ENCODE measurements at places on chromosomes 6 and 20. TPM values are rescaled to one million over a fixed set of nuclear protein-coding genes. Genes with fewer than 3 reads are reported as not detected.
A peak's percentile ranks its signal among the peaks of the same experiment; 100 is the strongest.

The PLAGL1 gene
- 164 TPM for total RNA-seq

- H3K4me1 ChIP-seq: peaks cover 20% of the 10 kb centered on the region
- H3K27me3 ChIP-seq: peaks cover 3% of the 10 kb centered on the region
- H3K36me3 ChIP-seq: peaks cover 6% of the 10 kb centered on the region
- no peak for DNase-seq
- H3K4me3 ChIP-seq: no peak overlapping the region
- peak overlapping the region; percentile 19 for H3K27ac ChIP-seq
These were observed 147.5 kb upstream of the SMLR1 start for GRCh38 chr6:130679684-130680083.

GRCh38 chr20:9144643-9145042 is 75.8 kb downstream of the PLCB4 start:
- H3K4me1 ChIP-seq: peaks cover 8% of the 10 kb centered on the region
- H3K27ac ChIP-seq: no peak overlapping the region
- no peaks in the 10 kb centered on the region for H3K36me3 ChIP-seq

DNA sequence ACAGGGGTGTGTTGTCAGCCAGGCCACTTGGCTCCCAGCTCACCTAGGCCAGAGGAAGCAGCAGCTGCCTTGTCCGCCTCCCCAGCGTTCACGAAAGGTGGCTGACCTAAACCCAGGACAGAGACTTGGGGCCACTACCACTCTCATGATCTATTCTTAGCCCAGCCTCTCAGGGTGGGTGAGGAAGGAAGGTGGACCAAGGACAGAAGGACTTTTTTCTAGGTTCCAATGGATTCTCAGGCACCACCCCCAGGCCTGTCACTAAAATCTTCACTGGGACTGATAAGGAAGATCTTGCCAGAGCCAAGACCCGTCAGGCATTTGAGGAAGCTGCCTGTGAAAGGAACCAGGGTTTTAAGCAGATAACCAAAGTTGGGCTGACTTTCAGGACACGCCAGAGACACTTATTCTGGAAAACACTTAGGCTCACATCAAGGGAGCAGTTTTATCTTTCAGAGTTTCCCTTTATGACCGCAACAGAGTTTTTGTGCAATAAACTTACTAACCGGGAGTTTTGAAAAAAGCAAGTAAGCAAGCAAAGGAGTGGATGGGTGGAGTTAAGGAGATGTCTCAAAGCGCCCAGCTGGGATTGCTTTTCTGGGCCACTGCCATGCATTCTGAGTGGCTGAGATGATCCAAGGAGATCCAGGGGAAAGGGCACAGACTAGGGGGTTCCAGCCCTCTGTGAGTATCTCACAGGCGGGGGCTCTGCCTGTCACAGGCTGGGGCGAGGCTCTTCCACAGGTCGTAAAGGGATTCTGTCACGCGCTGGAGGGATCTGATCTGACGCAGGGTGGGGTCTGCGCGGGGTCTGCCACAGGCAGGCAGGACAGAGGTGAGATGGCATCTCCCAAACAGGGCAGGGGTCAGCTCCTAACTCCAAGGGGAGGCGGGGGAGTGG is 989 bp downstream of the FITM2 start:
- H3K27ac ChIP-seq: peak overlapping the region; percentile 75
- no peak for DNase-seq
- H3K4me3 ChIP-seq: peak overlapping the region; percentile 89
- H3K27me3 ChIP-seq: peaks cover 6% of the 10 kb centered on the region

GRCh38 chr20:60870040-60870439 is 382.0 kb upstream of the CDH4 start:
- peaks cover 15% of the 10 kb centered on the region for H3K27me3 ChIP-seq
- H3K4me1 ChIP-seq: no peaks in the 10 kb centered on the region
- DNase-seq: no peak
- no peaks in the 10 kb centered on the region for H3K36me3 ChIP-seq

DNA sequence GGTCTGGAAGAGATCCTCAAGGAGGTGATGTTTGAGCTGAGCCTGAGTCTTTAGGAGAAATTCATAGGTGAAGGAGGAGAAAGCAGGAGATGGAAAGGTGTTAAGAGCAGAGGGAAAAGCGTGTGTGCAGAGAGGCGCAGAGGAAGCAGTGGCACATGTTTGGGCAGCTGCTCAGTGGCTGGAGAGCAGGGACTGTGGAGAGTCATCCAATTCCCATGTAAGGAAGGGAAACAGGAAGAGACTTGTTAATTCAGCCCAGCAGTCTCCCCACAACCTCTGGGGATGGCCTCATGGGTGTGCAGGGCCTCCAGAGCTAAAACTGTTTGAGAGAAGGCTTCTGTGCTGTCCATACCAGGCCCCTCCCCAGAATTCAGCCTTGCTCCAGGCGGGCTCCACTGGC is 16.2 kb downstream of the AAR2 start:
- no peaks in the 10 kb centered on the region for H3K4me1 ChIP-seq
- no peak for DNase-seq
- no peak overlapping the region for H3K4me3 ChIP-seq

GRCh38 chr6:80357674-80358073 is 251.2 kb downstream of the BCKDHB start:
- H3K27ac ChIP-seq: no peak overlapping the region
- H3K27me3 ChIP-seq: no peaks in the 10 kb centered on the region
- H3K4me3 ChIP-seq: no peak overlapping the region
- H3K36me3 ChIP-seq: peaks cover 10% of the 10 kb centered on the region
- H3K4me1 ChIP-seq: peaks cover 1% of the 10 kb centered on the region
- DNase-seq: no peak

DNA sequence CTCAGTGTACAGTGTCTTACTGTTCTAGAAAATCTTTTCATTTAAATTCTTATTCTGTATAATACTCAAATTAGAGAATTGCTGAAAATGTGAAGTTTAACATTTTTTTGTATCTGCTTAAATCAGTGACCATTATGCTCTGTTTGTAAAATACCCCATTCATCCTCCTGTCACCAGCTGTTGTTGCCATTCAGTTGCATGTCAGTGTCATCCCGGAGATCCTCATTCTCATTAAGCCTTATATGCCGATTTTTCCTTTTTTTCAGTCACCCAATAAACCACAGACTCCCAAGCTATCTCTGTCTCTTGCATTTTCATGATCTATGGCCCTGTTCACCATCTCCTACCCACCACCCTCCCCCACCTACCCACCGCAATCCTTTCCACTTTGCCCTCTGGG is 20.4 kb downstream of the GTF2H5 start:
- H3K36me3 ChIP-seq: peaks cover 34% of the 10 kb centered on the region
- H3K27ac ChIP-seq: no peak overlapping the region
- H3K4me3 ChIP-seq: no peak overlapping the region
- H3K27me3 ChIP-seq: no peaks in the 10 kb centered on the region

- H3K4me1 ChIP-seq: peaks cover 26% of the 10 kb centered on the region
- peaks cover 3% of the 10 kb centered on the region for H3K36me3 ChIP-seq
- DNase-seq: no peak
- no peak overlapping the region for H3K4me3 ChIP-seq
- H3K27me3 ChIP-seq: no peaks in the 10 kb centered on the region
These were observed 199.3 kb downstream of the OTOR start for GRCh38 chr20:16947479-16947878.

DNA sequence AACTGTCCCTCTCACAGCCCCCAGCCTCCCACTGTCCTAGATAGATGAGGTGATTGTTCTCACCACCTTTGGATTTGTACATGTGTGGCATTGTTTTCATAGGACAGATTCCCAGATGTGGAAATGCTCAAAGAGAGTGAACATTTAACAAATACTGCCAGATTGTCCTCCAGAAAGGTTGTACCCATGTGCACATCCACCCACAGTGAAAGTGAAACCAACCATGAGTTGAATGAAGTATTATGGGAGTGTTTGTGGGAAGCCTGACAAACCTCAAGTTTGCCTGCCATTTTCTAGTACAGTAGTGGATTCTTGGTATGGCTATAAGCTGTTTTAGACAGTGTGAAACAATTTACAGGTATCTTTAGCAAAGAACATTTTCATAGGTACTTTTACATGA is 42.7 kb downstream of the ANKRD6 start:
- no peak for DNase-seq
- H3K4me3 ChIP-seq: no peak overlapping the region
- H3K27ac ChIP-seq: peak overlapping the region; percentile 78
- H3K4me1 ChIP-seq: peaks cover 11% of the 10 kb centered on the region
- H3K27me3 ChIP-seq: no peaks in the 10 kb centered on the region
- H3K36me3 ChIP-seq: peaks cover 1% of the 10 kb centered on the region

DNA sequence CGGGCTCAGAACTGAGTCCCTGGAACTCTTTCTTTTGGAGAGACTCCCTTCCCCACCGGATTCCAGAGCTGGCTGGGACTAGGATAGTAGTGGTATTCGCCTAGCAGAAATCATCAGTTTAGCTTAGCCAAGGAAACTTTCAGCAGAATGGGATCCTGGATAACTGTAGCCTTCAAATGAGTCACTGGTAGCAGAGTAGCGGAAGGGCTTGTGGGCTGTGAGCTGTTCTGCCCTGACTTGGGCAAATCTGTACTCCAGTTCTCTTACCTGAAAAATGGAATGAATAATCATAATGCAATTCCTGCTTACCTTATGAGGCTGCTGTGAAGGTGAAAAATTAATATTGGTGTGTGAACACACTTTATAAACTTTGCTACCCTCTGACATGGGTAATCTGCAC is 244.3 kb upstream of the CHD6 start:
- no peaks in the 10 kb centered on the region for H3K4me1 ChIP-seq
- H3K36me3 ChIP-seq: no peaks in the 10 kb centered on the region
- H3K27me3 ChIP-seq: peaks cover 9% of the 10 kb centered on the region
- H3K27ac ChIP-seq: no peak overlapping the region

The SSTR4 gene
- not detected for total RNA-seq

DNA sequence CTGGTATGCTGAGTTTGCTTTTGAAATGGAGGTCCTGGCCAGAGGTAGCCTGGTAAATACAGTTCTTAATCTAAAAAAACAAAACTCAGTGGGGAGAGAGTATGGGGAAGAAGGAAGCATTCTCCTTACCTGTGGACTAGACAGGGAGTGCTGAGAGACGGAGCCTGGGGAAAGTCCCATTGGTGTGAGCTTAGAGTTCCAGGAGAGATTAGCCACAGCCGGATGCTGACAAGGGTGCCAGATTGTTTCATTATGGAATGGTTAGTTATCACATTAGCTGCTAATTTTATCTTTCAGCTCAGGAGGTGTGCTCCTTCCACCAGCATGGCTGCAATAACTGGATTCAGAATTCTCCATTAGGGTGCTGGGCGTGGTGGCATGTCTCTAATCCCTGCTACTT is 75.9 kb downstream of the RREB1 start:
- no peaks in the 10 kb centered on the region for H3K27me3 ChIP-seq
- no peak for DNase-seq
- H3K27ac ChIP-seq: no peak overlapping the region
- no peak overlapping the region for H3K4me3 ChIP-seq

GRCh38 chr6:16102208-16102607 is 26.7 kb upstream of the MYLIP start:
- H3K4me1 ChIP-seq: no peaks in the 10 kb centered on the region
- peaks cover 10% of the 10 kb centered on the region for H3K27me3 ChIP-seq
- DNase-seq: no peak
- no peak overlapping the region for H3K4me3 ChIP-seq
- H3K27ac ChIP-seq: no peak overlapping the region

The AVP gene
- not detected for total RNA-seq

GRCh38 chr6:4404415-4404814 is 269.0 kb upstream of the ECI2 start:
- DNase-seq: no peak
- peaks cover 14% of the 10 kb centered on the region for H3K4me1 ChIP-seq
- H3K36me3 ChIP-seq: peaks cover 3% of the 10 kb centered on the region
- no peaks in the 10 kb centered on the region for H3K27me3 ChIP-seq
- H3K27ac ChIP-seq: no peak overlapping the region

- H3K36me3 ChIP-seq: no peaks in the 10 kb centered on the region
- no peak overlapping the region for H3K27ac ChIP-seq
- H3K4me3 ChIP-seq: no peak overlapping the region
- H3K4me1 ChIP-seq: no peaks in the 10 kb centered on the region
- H3K27me3 ChIP-seq: peaks cover 13% of the 10 kb centered on the region
These were observed 67.5 kb downstream of the BFSP1 start for GRCh38 chr20:17463711-17464110.

The LCA5 gene
- 9.2 TPM for total RNA-seq

- peaks cover 34% of the 10 kb centered on the region for H3K4me1 ChIP-seq
- H3K4me3 ChIP-seq: no peak overlapping the region
- H3K36me3 ChIP-seq: no peaks in the 10 kb centered on the region
- no peaks in the 10 kb centered on the region for H3K27me3 ChIP-seq
- no peak for DNase-seq
These were observed 139.8 kb upstream of the TNFAIP3 start for GRCh38 chr6:137727216-137727765.

DNA sequence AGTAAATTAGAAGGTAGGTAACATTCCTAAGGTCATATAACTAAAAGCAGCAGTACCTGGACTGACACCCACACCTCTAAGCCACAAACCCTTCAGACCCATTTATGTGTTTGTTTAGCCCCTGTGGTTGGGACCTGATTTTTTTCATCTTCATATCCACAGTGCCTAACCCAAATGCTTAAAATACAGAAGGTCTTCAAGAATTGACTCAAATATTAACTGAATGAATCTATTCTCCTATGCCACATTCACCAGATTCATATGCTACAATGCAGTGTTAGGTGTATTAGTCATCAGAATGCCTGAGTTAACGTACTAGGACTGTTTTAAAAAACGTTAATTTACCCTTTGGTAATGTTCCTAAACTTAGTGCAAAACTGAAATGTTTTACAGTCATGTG is 124.8 kb downstream of the AHI1 start:
- no peak overlapping the region for H3K4me3 ChIP-seq
- peaks cover 26% of the 10 kb centered on the region for H3K36me3 ChIP-seq
- H3K4me1 ChIP-seq: no peaks in the 10 kb centered on the region
- H3K27ac ChIP-seq: no peak overlapping the region

The SLC35B2 gene
- 33.4 TPM for total RNA-seq

DNA sequence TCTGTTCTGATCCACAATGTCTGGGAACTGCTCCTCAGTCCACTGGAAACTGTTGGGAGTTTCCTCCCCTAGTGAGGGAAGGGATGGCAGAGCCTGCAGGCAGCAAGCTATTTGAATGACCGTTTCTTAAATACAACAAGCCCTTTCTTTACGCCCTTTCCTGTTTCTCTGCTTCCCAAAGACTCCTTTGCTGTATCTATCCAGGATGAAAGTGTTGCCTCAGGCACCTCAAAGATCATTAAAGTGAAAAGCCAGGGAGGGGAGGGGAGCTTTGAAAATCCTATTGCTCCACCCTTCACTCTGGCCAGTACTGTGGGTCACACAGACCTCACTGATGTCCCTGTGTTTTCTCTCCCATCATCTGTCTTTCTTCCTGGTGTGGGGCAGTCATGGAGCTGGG is 213.1 kb downstream of the RNF144B start:
- H3K4me1 ChIP-seq: peaks cover 4% of the 10 kb centered on the region
- H3K27ac ChIP-seq: no peak overlapping the region
- H3K36me3 ChIP-seq: no peaks in the 10 kb centered on the region
- H3K27me3 ChIP-seq: peaks cover 24% of the 10 kb centered on the region
- H3K4me3 ChIP-seq: no peak overlapping the region

DNA sequence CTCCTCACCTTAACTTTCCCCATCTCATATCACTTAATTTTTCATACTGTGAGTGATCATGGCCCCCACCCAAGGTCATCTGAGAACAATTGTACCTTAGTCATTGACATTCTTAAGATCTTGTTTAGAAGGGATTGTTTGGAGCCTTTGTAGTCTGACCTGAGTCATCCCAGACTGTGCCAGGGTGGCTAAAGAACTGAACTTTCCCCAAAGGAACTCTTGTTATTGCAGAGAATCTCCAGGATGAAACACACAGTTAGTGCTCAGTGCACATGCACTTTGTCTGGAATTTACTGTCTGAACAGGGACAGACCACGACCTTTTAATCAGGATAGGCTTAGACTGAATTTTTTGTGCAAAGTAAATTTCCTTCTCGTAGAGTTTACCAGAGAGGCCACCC is 112.6 kb upstream of the CCN2 start:
- H3K27me3 ChIP-seq: no peaks in the 10 kb centered on the region
- peaks cover 15% of the 10 kb centered on the region for H3K4me1 ChIP-seq
- H3K27ac ChIP-seq: peak overlapping the region; percentile 38
- DNase-seq: no peak
- H3K36me3 ChIP-seq: peaks cover 3% of the 10 kb centered on the region

Measured in mesothelial cell of epicardium (in vitro differentiated cells).